Airway epithelial cell (primary cell): ENCODE measurements at places on chromosomes 3 and 15. TPM values are rescaled to one million over a fixed set of nuclear protein-coding genes. Genes with fewer than 3 reads are reported as not detected.

OR5H6 gene
- not detected in 2 replicates for total RNA-seq

ZCWPW2 gene
- total RNA-seq: 0.14 and 1.7 TPM in 2 replicates

ZNF860 gene
- total RNA-seq: 1.6 and 2.5 TPM in 2 replicates

CYP1A2 gene
- not detected in 2 replicates for total RNA-seq

GOLGA8S gene
- not detected in 2 replicates for total RNA-seq

CLDN11 gene
- 2.8 and 3.0 TPM in 2 replicates for total RNA-seq

IL20RB gene
- total RNA-seq: 46.2 and 56.7 TPM in 2 replicates

SERPINI2 gene
- total RNA-seq: not detected in 2 replicates
